ENCODE measurements at places on chromosomes 2 and 18.

- no peak for DNase-seq
Measured at GRCh38 chr2:161233858-161234431, 73.7 kb downstream of the TANK start.

DNA sequence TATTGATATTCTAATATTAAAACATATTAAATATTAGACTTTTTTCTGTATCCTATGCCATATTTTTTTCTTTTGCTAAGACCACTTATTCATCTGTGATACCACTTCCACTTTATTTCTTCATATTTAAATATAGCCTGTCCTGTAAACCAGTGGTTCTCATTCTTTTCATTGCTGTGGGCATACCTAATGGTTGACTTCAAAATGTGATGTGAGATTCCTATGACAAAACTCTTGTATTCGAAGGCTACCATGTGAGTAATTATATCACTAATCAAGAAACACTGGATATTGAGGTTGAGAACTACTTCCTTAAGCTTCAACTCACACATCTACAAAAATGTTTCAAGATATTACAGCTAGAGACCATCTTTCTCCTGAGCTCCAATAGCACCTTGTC, 3.6 kb downstream of the SCRN3 start:
- DNase-seq: no peak

GRCh38 chr2:103002954-103003353, 241.1 kb downstream of the TMEM182 start:
- no peak for DNase-seq

DNA sequence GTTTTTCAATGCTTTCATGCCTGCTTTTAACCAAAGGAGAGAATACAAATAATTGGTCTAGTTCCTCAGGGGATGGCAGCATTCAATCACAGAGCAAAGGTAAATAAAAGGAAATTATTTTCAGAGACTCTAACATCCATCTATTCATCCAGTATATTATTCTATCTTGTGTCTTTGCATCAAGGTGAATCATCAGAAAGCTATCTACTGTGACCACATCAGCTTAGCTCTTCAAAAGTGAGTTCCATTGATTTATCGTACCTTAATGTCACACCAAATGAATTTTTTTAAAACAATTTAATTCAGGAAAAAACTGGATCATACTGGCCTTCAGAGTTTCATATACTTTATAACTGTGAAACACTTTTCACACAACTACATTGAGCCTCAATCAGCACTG, 66.1 kb downstream of the CHN1 start:
- no peak for DNase-seq

- no peak for DNase-seq
Measured at GRCh38 chr2:241499146-241499965, 9.0 kb downstream of the STK25 start.

GRCh38 chr2:68726608-68727367, 7.8 kb upstream of the ARHGAP25 start:
- peak; percentile 70 for DNase-seq

DNA sequence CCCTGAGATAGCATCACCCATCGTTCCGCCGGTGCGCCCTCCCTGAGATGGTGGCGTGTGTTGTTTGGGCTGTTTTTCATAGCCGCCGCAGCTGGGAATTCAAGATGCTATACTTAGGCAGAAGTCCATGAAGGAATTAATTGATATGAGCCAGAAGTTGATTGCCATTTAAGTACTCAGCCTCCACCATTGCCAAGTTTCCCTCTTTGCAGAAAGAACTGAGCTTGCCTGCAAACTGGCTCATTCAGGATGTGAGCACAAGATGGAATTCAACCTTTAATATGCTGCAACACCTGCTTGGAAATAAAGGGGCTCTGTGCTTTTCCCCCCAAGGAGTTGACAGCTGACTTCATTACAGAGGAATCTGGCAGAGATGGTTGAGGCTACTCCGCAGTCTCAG, 295.5 kb downstream of the ZNF521 start:
- DNase-seq: no peak

GRCh38 chr18:21900605-21901352, 160.2 kb downstream of the MIB1 start:
- no peak for DNase-seq

DNA sequence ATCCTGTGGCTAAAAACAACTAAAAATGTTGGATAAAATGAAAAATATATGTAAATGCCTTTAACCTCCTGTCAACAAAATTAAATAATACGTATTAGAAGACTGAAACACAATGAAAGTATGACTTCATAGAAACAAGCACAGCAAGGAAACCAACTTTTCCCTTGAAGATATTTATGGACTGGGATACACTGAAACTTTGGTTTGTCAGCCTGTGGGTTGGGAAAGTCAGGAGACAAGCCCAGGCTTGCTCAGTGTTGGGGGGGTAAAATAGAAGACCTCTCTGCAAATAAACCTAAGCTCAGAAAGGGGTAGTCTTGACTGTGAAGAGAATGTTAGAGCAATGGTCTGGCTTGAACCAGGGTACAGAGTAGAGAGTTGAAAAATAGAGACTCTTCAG, 454.5 kb downstream of the FBXO15 start:
- DNase-seq: no peak

DNA sequence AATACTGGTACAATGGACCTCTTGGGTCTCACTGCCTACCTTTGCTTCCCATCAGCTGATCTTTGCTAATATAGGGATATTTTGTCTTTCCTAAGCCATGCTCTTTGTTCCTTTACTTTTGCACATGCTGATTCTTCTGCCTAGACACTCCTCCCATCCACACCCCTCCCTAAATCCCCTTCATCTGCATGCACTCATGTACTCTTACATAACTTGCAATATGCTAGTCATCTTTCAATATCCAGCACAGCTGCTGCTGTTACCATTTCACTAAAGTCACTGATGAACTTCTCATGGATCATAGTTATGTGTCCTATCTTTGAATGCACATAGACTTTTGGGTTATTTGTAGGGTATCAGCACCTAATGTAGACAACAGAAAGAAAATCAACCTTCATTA, 18.5 kb upstream of the DTNA start:
- DNase-seq: no peak

Measured in activated T-cell treated with anti-CD3 and anti-CD28 coated beads for 4 hours (primary cell).